ENCODE measurements at places on chromosomes 16 and 17.
A peak's percentile ranks its signal among the peaks of the same experiment; 100 is the strongest.

DNA sequence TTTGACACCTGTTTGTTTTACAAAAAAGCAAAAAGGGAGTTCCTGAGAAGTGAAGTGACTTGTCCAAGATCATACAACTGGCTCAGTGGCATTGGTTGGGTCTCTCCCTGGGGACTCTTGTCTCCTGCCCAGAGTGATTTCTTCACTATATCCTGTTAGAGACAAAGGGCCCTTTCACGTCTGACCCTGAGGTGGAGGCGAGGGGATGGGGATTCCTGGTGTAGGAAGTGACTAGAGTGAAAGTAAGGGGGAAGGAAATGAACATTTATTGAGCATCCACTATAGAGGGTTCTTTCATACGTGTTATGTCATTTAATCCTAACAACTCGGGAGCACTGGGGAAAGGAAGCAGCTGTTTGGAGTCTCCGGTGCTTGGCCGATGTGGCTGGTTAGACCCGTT, 9.0 kb downstream of the ITGB3 start:
- DNase-seq: no peak
- no peak overlapping the region for H3K27ac ChIP-seq
- H3K36me3 ChIP-seq: no peaks in the 10 kb centered on the region
- H3K4me1 ChIP-seq: peaks cover 5% of the 10 kb centered on the region

- no peaks in the 10 kb centered on the region for H3K36me3 ChIP-seq
- peaks cover 4% of the 10 kb centered on the region for H3K27me3 ChIP-seq
- DNase-seq: no peak
- peaks cover 36% of the 10 kb centered on the region for H3K4me1 ChIP-seq
- H3K27ac ChIP-seq: peak overlapping the region; percentile 65
These were observed 2.7 kb downstream of the HS3ST3B1 start for GRCh38 chr17:14303343-14304221.

DNA sequence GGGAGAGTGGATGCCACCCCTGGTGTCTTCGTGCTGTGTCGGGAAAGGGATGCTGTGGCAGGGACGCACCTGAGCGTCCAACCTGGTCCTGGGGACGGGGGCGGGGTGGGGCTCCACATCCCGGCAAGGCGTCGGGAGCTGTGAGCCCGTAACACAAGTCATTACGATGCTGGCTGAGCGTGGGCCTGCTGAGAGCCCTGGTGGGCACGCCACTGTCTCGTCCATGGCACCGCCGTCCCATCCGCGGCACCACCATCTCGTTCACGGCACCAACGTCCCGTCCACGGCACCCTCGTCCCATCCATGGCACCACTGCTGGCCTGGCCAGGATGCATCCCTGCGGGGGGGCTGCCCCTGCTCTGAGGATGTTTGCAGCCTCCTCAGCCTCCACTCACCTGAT, 24.1 kb upstream of the GNG13 start:
- no peaks in the 10 kb centered on the region for H3K36me3 ChIP-seq
- DNase-seq: no peak

GRCh38 chr17:44210342-44211192, 8.9 kb downstream of the UBTF start:
- no peaks in the 10 kb centered on the region for H3K4me1 ChIP-seq
- peak; percentile 78 for DNase-seq
- H3K27ac ChIP-seq: no peak overlapping the region
- H3K36me3 ChIP-seq: peaks cover 91% of the 10 kb centered on the region
- H3K4me3 ChIP-seq: no peak overlapping the region

- DNase-seq: no peak
- H3K27me3 ChIP-seq: no peaks in the 10 kb centered on the region
- H3K36me3 ChIP-seq: no peaks in the 10 kb centered on the region
- H3K27ac ChIP-seq: no peak overlapping the region
- no peak overlapping the region for H3K4me3 ChIP-seq
- no peaks in the 10 kb centered on the region for H3K4me1 ChIP-seq
These were observed 521.8 kb downstream of the KCNJ2 start for GRCh38 chr17:70691150-70691549.

DNA sequence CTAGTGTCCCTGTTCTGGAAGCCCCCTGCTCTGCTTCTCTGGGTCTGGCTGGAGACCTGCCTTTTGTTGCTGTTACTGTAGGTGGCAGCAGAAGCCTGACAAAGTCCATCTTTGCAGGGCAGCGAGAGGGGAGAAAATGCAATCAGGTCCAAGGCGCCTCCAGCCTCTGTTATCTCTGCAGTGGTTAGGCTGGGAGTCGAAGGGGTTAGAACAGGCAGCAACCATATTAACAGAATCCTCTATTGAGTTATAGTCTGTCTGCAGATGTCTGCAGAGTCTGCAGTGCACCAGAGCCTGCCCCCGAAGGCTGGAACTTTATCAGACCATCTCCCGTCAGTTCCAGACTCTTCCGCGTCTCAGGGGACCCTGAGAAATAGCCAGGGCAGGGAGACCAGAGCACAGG, 404.9 kb upstream of the EEF2KMT start:
- H3K36me3 ChIP-seq: no peaks in the 10 kb centered on the region
- H3K4me3 ChIP-seq: no peak overlapping the region
- DNase-seq: peak; percentile 40
- no peaks in the 10 kb centered on the region for H3K27me3 ChIP-seq

GRCh38 chr17:57833179-57833939, 16.5 kb downstream of the MRPS23 start:
- DNase-seq: peak; percentile 69
- peak overlapping the region; percentile 60 for H3K4me3 ChIP-seq
- H3K27me3 ChIP-seq: no peaks in the 10 kb centered on the region
- H3K4me1 ChIP-seq: peaks cover 13% of the 10 kb centered on the region
- peaks cover under 1% of the 10 kb centered on the region for H3K36me3 ChIP-seq

- no peak overlapping the region for H3K27ac ChIP-seq
- H3K4me3 ChIP-seq: no peak overlapping the region
- peaks cover 13% of the 10 kb centered on the region for H3K4me1 ChIP-seq
- H3K36me3 ChIP-seq: no peaks in the 10 kb centered on the region
- no peaks in the 10 kb centered on the region for H3K27me3 ChIP-seq
These were observed 133.5 kb upstream of the FOXF1 start for GRCh38 chr16:86376837-86377236.

GRCh38 chr16:78065319-78065718, 34.1 kb upstream of the WWOX start:
- no peak overlapping the region for H3K4me3 ChIP-seq
- no peaks in the 10 kb centered on the region for H3K36me3 ChIP-seq
- H3K4me1 ChIP-seq: no peaks in the 10 kb centered on the region
- H3K27me3 ChIP-seq: no peaks in the 10 kb centered on the region
- no peak for DNase-seq

DNA sequence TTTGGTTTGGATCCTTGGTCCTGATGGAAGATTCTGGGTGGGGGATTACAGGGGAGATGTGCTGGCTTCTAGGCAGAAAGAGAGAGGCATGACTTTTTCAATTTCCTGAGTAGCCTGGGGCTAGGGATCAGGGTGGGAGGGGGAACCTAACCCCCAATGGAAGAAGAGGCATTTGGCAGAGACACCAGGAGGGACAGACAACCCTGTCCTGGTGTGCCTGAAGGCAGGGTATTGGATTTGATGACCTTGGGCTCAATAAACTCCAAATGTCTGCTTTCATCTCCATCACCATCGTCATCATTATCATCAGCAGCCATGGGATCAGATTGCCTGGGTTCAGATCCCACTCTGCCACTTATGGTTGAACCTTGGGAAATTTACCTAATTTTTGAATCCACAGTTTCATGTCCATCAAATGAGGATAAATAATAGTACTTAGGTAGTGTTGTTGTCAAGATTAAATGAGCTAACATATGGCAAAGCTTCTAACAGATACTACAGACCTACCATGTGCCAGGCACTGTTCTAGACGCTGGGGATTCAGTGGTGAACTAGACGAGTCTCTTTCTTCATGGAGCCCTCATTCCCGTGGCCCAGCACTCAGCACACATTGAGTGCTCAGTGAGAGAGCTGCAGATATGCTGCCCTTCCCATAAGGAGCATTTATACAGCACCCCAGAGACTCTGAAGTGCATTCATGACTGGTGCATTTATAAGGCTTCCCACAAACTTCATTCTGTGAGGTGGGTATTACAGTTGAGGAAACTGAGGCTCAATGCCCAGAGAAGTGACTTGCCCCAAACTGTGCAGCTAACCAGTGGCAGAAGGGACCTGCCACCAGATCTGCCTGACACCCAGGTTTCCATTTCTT, 26.8 kb downstream of the IGFBP4 start:
- H3K27me3 ChIP-seq: no peaks in the 10 kb centered on the region
- no peak overlapping the region for H3K4me3 ChIP-seq
- H3K27ac ChIP-seq: no peak overlapping the region
- DNase-seq: no peak

GRCh38 chr17:44221084-44221861, 1.8 kb upstream of the UBTF start:
- peak overlapping the region; percentile 65 for H3K27ac ChIP-seq
- no peaks in the 10 kb centered on the region for H3K27me3 ChIP-seq
- peaks cover 15% of the 10 kb centered on the region for H3K36me3 ChIP-seq
- peak overlapping the region; percentile 94 for H3K4me3 ChIP-seq

DNA sequence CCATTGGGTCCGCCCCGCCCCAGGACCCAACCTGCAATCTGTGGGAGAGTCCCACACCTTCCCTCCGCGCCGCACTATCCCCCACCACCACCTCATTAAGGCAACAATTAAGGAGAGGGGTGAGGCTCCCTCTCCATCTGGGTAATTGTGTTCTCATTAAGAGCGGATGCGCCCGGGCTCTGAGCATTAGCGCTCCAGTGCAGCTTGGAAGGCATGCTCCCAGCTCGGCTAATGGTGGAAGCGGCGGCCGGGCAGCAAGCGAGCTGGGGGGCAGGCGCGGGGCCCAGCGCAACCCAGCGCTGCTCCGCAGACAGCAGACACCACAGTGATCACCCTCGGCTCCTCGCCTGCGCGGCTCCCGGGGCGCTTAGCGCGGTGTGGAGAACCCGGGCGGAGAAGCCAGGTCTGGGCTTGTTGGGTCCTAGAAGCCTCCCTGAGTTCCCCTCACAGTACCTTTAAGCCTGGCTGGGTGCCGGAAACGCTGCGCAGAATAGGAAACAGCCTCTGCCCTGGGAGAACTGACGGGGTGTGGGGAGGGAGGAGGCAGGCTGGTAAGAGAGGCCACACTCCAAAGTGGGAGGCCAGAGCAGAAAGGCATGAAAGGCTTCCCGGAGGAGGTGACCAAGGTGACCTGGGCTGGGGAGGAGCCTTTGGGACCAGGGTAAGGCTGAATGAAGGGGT, 6.4 kb downstream of the CBLN1 start:
- no peak for DNase-seq
- H3K27me3 ChIP-seq: peaks cover 46% of the 10 kb centered on the region
- no peaks in the 10 kb centered on the region for H3K4me1 ChIP-seq
- H3K36me3 ChIP-seq: no peaks in the 10 kb centered on the region
- no peak overlapping the region for H3K27ac ChIP-seq

- H3K36me3 ChIP-seq: no peaks in the 10 kb centered on the region
- no peaks in the 10 kb centered on the region for H3K27me3 ChIP-seq
- peaks cover 6% of the 10 kb centered on the region for H3K4me1 ChIP-seq
- H3K27ac ChIP-seq: no peak overlapping the region
These were observed 245.7 kb downstream of the PRKCA start for GRCh38 chr17:66548158-66548557.

- H3K27me3 ChIP-seq: no peaks in the 10 kb centered on the region
- no peaks in the 10 kb centered on the region for H3K36me3 ChIP-seq
- H3K4me1 ChIP-seq: no peaks in the 10 kb centered on the region
- no peak overlapping the region for H3K4me3 ChIP-seq
- H3K27ac ChIP-seq: no peak overlapping the region
- no peak for DNase-seq
These were observed 101.8 kb upstream of the CDH13 start for GRCh38 chr16:82524976-82525375.

- DNase-seq: no peak
- no peak overlapping the region for H3K27ac ChIP-seq
These were observed 175.6 kb downstream of the VPS53 start for GRCh38 chr17:539066-539465.

- no peak for DNase-seq
- peaks cover 32% of the 10 kb centered on the region for H3K27me3 ChIP-seq
- H3K36me3 ChIP-seq: no peaks in the 10 kb centered on the region
These were observed 20.7 kb upstream of the TVP23A start for GRCh38 chr16:10839279-10839666.

- no peak overlapping the region for H3K4me3 ChIP-seq
- no peak overlapping the region for H3K27ac ChIP-seq
- DNase-seq: no peak
- H3K27me3 ChIP-seq: no peaks in the 10 kb centered on the region
- peaks cover 81% of the 10 kb centered on the region for H3K36me3 ChIP-seq
- no peaks in the 10 kb centered on the region for H3K4me1 ChIP-seq
These were observed 15.3 kb downstream of the NPLOC4 start for GRCh38 chr17:81621494-81622130.

- H3K36me3 ChIP-seq: no peaks in the 10 kb centered on the region
- no peak overlapping the region for H3K4me3 ChIP-seq
- no peak for DNase-seq
- H3K4me1 ChIP-seq: no peaks in the 10 kb centered on the region
- H3K27ac ChIP-seq: no peak overlapping the region
These were observed 109.5 kb downstream of the CDH8 start for GRCh38 chr16:61926766-61927165.

- no peak overlapping the region for H3K4me3 ChIP-seq
- H3K27ac ChIP-seq: no peak overlapping the region
- peaks cover 16% of the 10 kb centered on the region for H3K27me3 ChIP-seq
These were observed 4.6 kb downstream of the RASD1 start for GRCh38 chr17:17491546-17491988.

DNA sequence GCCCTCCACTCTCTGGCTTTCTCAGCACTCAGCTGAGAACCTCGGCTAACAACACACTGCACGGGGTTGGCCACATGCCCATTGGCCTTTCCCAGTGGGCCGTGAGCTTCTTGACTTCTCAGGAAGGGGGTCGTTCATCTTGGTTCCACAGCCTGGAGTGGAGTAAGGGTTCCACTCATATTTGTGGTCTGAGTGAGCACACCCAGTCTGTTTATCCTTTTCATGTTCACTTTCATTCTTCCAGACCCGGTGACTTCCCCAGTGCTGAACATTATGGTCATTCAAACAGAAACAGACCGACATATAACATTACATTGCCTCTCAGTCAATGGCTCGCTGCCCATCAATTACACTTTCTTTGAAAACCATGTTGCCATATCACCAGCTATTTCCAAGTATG, 8.2 kb downstream of the MILR1 start:
- no peaks in the 10 kb centered on the region for H3K27me3 ChIP-seq
- H3K27ac ChIP-seq: no peak overlapping the region
- no peak for DNase-seq
- no peak overlapping the region for H3K4me3 ChIP-seq
- no peaks in the 10 kb centered on the region for H3K36me3 ChIP-seq
- H3K4me1 ChIP-seq: no peaks in the 10 kb centered on the region

DNA sequence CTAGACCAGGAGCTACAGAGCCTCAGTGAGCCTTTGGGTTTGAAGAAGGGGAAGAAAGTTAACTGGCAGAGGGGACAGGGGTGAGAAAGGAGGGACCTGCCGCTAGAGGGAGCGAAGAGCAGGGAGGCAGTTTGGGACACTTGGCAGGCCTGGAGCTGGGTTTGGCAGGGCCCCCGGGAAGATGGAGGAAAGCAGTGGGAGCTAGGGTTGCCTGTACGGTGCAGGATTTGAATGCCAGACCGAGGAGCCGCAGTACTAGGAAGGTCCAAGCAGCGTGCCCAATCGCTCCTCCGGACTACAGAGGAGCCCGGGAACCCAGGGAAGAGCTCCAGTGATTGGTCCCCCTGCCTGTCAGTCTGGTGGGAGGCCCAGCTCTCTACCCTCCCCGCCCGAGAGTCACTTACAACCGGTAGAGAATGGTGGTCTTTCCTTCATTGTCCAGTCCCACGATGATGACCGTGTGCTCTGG, 1.3 kb downstream of the ARL5C start:
- H3K4me1 ChIP-seq: no peaks in the 10 kb centered on the region
- H3K27me3 ChIP-seq: peaks cover 31% of the 10 kb centered on the region
- H3K27ac ChIP-seq: no peak overlapping the region
- peak; percentile 93 for DNase-seq
- no peaks in the 10 kb centered on the region for H3K36me3 ChIP-seq

- H3K27ac ChIP-seq: no peak overlapping the region
- H3K36me3 ChIP-seq: no peaks in the 10 kb centered on the region
- no peak overlapping the region for H3K4me3 ChIP-seq
- peak; percentile 72 for DNase-seq
These were observed 15.5 kb upstream of the TFAP4 start for GRCh38 chr16:4288148-4288921.
